NCI-H1436 treated with DMSO at 0.1 percent for 48 hours (cell line): ENCODE measurements at places on chromosomes 6 and 20.

DNA sequence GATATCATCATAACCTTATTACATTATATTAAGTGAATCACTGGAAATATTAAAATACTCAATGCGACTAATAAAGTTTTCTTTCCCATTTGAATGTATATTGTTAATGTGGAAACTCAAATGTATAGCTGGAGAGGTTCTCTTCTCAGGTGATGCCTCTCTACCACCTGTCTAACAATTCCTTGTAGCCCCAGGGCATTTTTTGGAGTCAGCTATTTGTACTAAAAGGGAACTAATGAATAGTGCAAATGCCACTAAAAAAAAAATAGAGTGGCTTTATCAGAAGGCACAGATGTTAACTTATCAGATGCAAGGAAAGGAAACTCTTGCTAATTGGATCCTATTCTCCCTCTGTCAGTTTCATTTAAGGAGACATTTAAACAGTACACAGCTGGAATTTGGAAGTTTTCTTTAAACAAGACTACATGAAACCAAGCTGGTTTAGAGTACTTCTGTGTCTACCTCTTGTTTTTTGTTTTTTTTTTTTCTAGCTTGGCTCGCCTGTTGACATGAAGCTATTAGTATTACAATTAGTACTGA lies 897.0 kb upstream of the SLC35B3 start:
- no peak for DNase-seq

GRCh38 chr6:169164986-169165385 lies 88.7 kb downstream of the THBS2 start:
- no peak for DNase-seq

DNA sequence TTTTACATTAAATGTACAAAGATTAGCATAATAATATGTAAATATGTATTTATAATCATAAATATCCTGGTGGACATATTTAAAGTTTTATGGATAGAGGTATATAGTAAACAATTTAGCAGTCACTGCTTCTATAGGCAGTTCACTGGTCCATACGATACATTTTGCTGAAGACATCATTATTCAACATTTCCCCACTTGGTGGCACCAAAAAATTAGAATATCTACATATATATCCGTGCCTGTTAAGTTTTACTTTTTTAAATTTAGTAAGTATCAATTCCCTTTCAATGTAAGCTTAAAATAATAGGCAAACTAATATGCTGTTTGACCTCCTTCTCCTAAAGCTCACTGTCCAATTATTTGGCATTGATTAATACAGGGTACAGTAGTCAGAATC lies 64.2 kb downstream of the LMBRD1 start:
- no peak for DNase-seq

DNA sequence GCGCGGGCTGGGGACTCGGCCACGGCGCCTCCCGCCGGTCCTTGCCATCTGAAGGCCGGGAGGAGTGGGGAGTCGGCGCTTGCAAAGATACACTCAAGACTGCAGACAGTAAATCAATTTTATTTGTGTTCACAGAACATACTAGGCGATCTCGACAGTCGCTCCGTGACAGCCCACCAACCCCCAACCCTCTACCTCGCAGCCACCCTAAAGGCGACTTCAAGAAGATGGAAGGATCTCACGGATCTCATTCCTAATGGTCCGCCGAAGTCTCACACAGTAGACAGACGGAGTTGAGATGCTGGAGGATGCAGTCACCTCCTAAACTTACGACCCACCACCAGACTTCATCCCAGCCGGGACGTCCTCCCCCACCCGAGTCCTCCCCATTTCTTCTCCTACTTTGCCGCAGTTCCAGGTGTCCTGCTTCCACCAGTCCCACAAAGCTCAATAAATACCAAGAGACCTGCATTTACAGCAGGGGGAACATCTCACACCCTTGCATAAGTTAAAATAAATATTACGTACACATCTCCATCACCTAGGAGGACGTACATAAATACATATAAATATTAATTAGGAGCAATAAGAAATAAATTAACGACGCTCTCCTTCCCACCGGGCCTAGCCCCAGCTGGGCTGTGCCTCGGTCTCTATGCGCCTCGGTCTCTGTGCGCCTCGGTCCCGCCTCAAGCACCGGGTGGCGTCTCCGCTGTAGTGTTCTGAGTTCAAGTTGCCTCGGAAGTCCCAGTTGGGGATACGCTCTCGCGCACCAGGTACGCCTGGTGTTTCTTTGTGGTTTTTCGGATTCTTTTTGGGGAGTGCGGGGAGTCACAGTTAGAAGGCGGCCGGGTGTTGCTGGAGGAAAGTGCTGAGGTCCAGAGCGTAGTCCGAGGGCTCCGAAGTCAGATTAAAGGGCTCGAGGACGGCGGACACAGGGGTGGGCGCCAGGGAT lies 889 bp upstream of the FLOT1 start:
- DNase-seq, result no peak

DNA sequence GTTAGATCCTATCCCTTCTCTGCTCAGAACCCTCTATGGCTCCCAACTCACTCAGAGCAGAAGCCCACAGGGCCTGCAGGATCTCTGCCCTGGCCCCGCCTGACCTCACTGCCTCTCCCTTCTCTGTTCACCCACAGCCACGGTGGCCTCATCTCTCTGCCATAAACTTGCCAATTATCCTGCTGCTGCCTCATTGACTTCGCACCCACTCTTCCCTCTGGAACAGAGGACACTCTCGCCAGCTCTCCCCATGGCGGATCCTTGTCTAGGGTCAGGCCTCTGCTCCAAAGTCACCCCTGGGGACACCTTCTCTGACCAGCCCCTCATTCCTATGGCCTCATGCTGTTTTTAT lies 86.4 kb downstream of the CEBPB start:
- DNase-seq, result no peak

GRCh38 chr6:156779206-156780094 lies 2.3 kb downstream of the ARID1B start:
- DNase-seq, result no peak

DNA sequence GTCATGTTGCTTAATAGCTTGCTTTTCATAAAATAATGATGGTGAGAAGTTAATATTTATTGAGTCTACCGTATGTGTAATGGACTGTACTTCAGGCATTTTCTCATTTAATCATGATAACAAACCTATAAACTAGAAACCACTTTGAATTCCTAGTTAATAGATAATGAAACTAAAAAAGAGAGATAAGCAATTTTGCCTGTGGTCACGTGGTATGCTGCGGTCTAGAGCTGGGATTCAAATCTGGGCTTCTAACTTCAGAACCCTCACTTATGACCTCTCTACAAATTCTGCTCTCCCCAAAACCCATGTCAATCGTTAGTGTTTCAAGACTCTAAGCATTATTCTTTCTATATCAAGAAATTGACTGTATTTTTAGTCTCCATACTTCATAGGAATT lies 700.7 kb downstream of the PRKN start:
- no peak for DNase-seq

DNA sequence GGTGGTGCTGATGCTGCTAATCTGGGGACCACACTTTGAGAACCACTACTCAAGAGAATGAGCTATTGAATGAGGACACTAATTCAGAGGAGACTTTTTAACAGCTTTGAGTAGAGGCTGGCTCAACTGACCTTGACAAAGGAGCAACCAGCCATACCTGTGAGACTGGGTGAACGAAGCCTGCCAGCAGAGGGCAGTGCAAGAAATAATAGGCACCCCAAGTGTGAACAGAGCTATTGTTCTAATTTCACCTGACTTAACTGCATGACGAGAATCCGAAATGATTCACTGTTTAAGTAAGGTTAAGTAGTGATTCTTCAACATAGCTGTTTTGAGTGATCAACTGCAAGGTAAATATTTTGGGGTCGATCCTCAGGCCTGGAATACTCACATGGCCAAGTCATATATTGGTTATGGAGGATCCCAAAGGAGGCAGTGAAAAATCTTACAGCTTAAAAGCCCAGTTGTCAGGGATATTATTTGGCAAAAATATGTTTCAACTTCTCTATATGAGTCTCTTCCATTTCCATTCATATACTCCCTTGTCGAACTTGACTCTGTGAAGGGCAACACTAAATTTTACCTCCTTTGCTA lies 550.5 kb upstream of the MARCKS start:
- DNase-seq, result no peak

DNA sequence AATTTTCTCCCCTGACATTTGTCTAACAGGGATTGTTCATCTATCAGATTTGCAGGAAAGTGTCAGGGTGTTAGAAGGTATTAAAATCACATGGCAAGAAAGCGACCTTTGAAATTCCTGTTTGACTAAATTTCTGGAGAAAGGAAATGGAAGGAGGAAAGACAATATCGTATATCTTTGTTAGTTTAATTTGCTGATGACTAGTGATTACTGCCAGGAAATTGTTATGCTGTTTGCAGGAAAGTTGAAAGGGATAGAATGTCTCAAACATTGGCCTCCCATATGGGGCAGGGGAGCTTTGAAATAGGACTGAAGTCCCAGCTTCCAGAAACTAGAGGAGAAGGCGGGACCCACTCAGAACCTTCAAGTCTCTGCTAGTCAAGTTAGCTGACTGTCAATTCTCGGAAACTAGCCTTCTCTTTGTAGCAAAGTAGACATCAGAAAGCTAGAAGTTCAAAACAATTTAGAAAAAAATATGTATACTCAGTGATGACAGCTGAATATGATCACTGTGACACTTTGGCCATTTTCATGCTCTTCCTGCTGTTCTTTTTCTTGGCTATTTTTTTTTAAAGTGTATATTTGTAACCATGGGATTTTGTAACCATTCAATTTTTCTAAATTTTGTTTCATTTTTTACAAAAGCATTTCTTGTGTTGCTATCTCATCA lies 53.4 kb upstream of the RALGAPA2 start:
- DNase-seq, result no peak

DNA sequence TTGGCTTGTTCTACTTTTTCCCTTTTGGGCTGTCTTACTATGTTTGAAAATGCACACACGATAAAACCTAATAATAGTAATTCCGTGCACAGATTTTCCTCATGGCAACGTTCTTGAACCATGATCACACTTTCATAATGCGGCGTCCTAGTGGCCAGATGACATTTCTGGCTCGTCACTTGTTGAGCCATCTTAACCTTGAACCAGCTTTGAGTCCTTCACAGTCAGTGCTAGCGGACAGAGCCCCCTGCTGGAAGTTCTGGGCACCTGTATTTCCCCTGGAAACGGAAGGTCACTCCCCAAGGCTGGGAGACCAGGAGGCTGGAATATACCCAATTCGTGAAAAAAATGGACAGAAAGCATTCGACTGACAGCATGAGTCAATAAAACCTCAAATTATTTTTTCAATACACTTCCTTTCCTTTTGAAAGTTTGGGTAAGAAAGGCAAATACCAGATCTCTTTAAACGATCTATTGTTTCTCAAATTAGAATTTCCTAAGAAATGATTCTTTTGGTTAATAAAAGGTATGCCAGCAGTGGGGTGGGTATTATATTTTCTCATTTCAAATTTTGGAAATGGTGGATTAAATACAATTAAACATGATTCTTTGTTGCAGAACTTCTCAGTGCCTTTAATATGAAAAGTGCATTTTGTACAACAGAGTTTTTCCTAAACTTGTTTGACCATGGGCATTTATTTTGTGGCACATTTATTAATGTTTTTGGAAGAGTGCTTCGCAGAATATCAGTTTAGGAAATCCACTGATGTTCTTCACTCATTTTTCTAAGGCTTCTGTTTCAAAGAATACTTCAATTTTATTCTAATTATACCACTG lies 542.3 kb downstream of the QKI start:
- DNase-seq, result no peak

DNA sequence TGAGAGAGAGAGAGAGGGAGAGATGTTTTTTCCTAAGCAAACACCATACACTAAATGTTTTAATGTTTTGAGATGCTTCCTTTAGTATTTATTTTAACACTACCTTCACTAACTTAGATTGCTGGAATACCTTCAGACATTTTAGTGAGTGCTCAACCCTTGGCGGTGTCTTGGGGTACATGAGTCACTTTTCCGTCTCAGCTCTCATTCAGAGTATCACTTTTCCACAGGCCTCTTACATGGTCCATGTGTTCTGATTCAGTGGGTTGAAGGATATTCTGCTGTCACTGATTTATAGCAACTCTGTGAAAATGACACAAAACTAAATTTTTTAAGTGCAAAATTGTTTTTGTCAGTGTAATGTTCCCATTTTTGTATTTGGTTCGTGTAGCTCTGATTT lies 217.9 kb downstream of the CLVS2 start:
- no peak for DNase-seq

GRCh38 chr6:31453259-31453658 lies 44.7 kb upstream of the MICB start:
- DNase-seq, result no peak

DNA sequence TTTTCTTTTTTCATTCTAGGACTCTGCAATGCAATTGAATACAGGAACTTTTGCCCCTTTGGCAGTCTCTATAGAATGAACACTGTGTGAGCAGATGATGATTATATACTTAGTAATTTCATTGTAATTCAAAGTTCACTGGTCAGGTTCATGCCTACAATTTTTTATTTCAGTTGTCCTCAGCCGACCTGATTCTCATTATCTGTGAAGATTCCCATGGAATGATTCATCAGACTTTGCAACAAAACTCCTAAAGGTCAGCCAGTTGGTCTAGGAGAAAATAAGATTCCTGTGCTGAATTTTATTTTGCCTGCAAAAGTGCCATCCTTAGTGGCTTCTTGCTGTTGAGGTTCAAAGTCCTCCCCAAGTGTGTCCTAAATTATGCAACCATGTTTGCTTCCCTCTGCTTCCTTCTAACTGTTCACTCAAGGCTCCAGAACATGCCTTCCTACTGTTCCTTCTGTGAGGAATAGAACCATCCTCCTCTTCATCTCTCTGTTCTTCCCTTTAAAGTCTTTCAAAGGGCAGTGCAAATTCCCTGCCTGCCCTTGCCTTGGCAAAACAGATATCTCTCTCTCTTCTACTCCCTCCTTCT lies 194.2 kb upstream of the CNR1 start:
- no peak for DNase-seq

DNA sequence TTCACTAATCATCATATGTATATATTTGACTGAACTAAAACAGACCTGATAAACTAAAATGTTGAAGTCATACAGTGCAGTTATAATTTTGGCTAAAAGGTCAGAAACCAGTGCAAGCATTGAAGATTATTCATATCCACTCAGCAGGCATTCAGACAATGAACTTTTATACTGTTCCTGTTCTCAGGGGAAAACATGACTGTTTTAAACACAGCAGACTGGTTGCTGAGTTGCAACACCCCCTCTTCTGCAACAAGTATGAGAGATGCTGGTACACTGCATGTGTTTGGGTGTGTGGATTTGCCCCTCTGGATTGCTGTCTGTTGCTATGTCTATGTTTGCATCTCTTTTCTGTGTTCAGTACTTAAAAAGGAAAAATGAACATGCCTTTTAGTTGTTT lies 206.8 kb downstream of the EYA4 start:
- DNase-seq, result no peak

GRCh38 chr20:49671433-49671832 lies 42.2 kb downstream of the B4GALT5 start:
- DNase-seq, result no peak

- DNase-seq, result peak; percentile 13
These were observed 22.2 kb downstream of the OLIG3 start for GRCh38 chr6:137471986-137472385.

- DNase-seq, result no peak
These were observed 259.1 kb downstream of the CLIC5 start for GRCh38 chr6:45756606-45757005.

DNA sequence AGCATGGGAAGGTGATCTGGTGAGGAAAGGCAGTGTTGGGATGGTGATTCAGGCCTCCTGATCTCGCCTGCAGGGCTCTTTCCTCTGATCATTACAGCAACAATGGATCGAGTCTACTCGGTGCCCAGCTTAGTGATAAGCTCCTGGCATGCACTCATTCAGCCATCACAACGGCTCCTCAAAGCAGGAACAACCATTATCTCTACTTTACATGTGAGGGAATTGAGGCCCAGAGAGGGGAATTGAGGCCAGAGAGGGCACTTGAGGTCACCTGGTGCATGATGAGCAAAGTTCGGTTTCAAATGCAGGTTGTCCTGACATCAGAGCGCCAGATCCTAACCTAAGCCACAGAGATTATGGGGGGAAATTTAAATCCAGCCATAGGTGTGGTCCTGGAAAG lies 42.0 kb upstream of the BPIFA2 start:
- DNase-seq, result no peak
